ENCODE measurements at places on chromosomes 5 and 9.

GRCh38 chr9:122075135-122076030 is 17.7 kb downstream of the TTLL11 start:
- DNase-seq, result no peak

DNA sequence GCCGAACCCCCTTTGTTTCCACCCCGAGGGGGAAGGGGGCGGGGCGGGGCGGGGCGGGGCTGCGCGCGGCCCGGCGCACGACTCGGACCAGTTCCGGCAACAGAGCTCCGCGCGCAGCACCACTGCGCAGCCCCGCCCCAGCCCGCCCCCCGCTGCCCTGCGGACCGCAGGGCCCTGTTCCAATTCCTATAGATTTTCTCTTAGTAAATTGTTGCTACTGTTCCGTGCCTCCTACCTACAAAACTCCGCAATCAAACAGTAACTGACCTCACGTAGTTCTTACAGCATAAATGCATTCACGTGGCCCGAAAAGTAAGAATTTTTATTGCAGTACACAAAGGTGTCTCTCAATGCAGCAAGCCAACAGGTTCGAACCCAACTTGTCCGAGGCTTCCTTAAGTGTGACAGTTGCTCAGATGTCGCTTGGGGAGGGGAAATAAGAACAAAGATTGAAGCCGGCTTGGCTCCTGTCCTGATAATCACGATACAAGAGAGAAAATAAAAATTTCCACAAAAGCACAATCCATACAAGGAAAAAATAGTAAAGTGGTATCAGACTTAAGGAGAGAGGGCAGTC is 1.2 kb upstream of the RNF38 start:
- no peak for DNase-seq

DNA sequence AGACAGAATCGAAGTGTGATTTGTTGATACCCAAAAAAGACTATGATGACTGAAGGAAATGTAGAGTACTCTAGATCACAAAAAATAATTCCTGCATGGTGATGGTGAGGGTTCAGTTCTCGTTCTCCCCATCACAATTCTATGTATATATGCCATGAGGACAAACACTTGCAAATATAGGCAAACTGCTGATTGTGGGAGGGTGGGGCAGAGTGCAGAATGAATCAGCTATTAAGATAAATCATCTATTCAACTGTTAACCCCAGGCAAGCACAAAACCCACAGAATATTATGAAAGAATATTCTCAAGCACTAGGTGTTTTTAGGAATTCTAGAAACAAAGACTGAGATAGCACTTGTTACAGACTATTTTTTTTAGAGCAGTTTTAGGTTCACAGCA is 13.9 kb upstream of the UBLCP1 start:
- no peak for DNase-seq

GRCh38 chr5:146762830-146763229 is 115.7 kb downstream of the PPP2R2B start:
- DNase-seq, result no peak

- DNase-seq, result no peak
These were observed 144.4 kb downstream of the ALDH1A1 start for GRCh38 chr9:72808446-72808768.

GRCh38 chr9:88574953-88575352 is 40.0 kb downstream of the NXNL2 start:
- no peak for DNase-seq

GRCh38 chr5:147522435-147522834 is 12.6 kb upstream of the DPYSL3 start:
- DNase-seq, result no peak

DNA sequence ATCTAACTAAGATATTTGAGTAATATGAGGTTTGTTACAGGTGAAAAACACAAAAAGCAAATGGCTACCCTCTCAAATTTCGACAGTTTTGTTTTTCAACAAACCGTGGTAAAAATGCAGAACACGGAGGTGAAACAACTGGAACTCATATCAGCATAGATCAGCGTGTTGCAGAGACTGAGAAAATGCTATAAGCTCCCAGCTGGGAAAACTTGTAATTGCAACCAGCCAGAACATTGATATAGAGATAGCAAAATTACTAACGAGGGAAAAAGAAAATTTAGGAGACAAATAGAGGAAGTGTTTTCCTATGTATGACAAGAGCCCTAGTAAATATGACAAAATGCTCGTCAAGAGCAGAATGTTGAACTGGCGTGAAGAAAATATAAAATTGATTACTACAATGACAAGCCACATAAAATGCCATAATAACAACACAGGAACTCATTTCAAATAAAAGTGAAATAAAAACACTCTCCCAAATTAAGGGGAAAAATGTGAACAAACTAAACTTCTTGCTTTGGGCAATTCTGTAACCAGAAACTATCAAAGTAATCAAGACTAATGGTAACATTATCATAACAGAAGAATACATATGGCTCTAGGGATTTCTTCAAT is 1989.8 kb downstream of the EFNA5 start:
- DNase-seq, result no peak

GRCh38 chr9:113221800-113222481 is 597 bp downstream of the SLC31A1 start:
- DNase-seq, result no peak

DNA sequence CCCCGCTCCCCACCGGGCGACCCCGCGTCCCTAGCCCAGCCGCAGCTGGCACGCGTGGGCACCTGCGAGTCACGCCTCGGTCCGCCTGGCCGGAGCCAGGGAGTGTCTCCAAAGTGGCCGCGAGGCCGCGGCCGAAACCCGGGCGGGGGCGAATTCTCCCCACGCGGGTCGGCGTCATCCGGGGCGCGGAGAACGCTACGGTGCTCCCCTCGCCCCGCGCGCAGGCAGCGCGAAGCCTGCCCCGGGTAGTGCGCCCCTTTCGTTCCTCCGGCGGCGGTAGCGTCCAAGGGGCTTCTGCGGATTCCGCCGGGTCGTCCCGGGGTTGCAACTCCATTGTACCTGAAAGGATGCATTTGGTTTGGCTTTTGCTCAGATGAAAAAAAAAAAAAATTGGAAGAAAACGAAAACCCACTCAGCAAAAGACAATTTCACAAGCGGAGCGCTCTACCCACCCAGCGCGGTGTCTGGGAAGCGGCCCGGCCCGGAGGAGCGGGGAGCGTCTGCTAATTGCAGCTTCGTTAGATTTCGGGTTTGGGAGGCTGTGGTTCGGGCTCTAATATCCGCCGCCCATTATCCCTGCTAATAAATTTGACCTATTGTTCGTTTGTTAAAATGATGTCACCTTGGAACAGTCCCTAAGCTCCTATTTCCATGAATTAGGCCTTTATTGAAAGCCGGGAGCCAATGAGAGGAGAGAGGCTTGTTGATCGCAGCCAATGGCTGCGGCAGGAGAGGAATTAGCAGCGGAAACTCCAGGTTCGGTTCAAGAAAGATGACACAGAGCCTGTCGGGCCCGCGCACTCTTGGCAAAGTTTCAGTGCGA is at the start of gene TLX3:
TSS of gene TLX3 (plus strand) at position 796 of the 823 bp plus-strand sequence. CDS start 118 bp downstream, outside the sequence.
- no peak for DNase-seq

DNA sequence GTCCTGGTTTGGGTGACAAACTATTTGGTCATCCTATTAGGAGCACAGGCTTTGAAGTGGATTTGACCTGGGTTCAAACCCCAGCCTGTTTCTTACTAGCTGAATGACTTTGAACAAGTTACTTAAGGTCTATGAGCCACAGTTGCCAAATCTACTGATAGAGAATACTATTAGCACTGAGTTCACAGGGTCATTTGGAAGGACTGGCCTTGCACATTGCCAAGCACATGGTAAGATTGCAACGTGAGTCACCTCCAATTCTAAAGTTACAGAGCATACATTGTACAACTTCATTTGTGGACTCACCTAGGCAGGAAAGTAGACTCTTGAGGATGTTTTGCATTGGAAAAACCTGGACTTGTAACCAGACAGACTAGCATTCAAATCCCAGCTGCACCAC is 38.9 kb downstream of the MFAP3 start:
- no peak for DNase-seq

- no peak for DNase-seq
These were observed 189.7 kb upstream of the GDNF start for GRCh38 chr5:38029397-38030065.

DNA sequence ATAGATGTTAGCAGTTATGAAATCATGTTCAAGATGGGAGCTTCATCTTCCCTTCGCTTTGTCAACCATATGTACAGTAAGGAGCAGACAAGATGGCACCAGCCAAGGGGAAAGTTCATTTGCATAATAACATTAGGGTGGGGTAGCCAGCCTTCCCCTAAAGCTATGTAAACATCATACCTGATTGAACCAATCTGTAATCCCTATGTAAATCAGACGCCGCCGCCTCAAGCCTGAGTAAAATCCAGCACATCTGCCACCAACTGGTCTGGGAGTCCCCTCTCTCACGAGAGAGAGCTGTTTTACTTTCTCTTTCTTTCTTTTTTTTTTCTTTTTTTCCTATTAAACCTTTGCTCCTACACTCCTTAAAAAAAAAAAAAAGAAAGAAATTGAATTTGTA is 30.8 kb upstream of the REEP2 start:
- no peak for DNase-seq

GRCh38 chr9:76032038-76032796 is 141.7 kb downstream of the PCSK5 start:
- no peak for DNase-seq

DNA sequence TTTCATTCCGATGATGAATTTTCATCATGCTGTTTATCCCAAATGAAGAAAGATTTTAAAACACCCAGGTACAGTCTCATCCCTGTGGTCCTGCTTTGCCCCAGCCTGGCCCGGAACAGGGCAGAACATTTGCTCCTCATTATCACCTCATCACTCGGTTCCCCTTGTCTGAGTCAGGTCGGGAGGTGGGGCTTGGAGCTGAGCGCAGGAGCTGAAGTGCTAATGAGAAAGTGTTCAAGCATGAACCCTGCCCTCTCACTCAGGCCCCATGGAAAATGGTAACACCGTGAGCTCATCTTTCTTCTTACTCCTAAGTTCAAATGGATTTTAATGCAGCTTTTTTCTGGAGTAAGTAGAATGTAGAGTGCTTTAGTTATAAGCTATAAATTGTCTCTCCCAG is 466.2 kb downstream of the KDM4C start:
- no peak for DNase-seq

GRCh38 chr5:32272746-32273145 is 40.0 kb downstream of the MTMR12 start:
- DNase-seq, result no peak

GRCh38 chr5:158162026-158162425 is 303.1 kb upstream of the CLINT1 start:
- no peak for DNase-seq

DNA sequence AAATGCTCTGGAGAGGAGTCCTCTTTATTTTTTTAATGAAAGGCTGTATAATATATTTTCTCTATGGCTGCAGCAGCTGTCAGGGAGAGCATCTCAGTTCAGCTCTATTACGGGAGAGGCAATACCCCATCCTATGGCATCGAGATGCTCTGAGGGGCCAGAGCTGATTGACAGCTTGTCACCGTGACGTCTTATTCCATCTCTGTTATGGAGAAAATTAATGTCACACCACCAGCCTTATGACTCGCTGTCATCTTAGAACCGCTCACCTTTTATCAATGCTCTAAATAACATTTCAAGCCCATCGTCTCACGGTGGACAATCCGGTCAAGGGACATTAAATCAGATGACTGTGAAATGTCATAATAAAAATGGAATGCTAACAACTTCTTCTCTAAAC is 273.5 kb downstream of the SLF1 start:
- no peak for DNase-seq

- DNase-seq, result no peak
These were observed 34.6 kb upstream of the IL17B start for GRCh38 chr5:149413477-149414210.

GRCh38 chr5:10479154-10479721 is 37.6 kb downstream of the ROPN1L start:
- DNase-seq, result peak; percentile 59

- no peak for DNase-seq
These were observed 310.4 kb downstream of the GADD45G start for GRCh38 chr9:89915187-89915586.

GRCh38 chr9:89621676-89622075 is 16.9 kb downstream of the GADD45G start:
- DNase-seq, result no peak

DNA sequence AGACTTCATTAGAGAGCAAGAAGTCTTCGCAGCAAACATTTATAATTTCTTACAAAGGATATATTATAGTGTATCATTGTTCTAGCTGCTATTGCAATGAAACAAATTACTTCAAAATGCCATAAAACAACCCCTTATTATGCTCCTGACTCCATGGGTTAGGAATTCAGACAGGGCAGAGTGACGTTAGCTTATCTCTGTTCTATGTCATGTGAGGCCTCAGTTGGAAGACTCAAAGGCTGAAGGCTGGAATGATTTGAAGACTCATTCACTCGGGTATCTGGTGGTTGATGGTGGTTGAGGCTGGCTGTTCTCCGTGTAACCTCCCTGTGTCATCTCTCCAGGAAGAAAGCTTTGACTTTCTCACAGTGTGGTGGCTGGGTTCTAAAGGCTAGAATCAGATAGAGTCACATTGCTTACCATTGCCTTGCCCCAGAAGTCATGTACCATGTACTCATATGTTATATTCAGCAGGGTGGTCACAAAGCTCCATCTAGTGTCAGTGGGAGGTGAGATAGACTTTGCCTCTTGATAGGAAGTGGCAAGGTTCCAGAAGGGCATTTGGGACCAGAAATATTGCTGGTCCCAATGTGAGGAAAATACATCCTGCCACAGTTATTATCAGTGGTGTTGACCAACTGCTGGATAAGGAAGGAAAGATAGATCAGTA is 226.9 kb downstream of the TMEM38B start:
- DNase-seq, result no peak

- DNase-seq, result no peak
These were observed 6.1 kb downstream of the MAML1 start for GRCh38 chr5:179738742-179739141.

DNA sequence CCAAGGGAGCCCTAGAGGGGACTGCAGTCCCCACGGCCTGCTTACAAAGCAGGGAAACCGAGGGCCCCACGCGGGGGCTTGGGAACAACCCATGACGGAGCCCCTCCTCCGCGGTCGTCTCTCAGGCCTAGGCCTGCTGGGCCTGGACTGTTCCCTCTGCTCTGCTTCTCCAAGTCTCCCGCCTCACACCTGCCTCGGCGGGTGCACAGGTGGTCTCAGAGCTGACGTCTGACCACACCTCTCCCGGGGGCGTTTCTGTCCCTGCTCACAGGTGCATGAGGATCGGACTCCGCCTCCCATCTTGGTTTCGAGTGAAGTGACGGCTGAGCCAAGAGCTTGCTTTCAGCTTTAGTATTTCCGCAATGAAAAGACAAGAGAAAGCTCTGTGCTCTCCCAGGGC is 72.1 kb downstream of the MRPL36 start:
- peak; percentile 32 for DNase-seq

DNA sequence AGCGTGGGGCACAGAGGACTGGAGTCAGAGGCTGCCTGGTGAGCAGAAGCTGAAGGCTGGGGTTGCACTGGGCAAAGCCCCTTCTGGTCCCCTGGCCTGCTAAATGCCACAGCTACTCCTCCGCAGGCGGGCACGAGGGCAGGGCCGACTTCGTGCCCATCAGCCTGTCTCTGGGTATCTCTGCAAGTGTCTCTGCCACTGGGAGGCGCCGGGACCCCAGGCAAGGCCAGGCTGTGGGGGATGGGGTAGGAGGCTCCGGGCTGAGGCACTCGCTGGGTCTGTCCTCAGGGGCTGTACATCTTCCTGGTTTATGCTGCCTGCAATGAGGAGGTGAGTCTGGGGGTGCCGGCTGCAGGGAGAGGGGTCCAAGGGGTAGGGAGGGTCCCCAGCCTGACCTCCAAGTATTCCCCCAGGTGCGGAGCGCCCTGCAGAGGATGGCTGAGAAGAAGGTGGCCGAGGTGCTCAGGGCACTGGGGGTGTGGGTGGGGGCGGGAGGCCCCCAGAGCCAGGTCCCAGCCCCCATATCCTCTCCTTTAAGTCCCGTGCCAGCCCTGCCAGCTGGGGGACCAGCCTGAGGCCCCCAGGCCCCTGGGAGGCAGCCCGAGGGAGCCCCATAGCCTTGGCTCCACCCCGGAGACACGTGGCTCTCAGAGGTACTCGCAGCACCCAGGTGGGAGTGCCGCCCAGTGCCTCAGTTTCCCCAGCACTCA is 25.1 kb downstream of the ADGRD2 start:
- no peak for DNase-seq
